ENCODE measurements at places on chromosomes 4 and X.

DNA sequence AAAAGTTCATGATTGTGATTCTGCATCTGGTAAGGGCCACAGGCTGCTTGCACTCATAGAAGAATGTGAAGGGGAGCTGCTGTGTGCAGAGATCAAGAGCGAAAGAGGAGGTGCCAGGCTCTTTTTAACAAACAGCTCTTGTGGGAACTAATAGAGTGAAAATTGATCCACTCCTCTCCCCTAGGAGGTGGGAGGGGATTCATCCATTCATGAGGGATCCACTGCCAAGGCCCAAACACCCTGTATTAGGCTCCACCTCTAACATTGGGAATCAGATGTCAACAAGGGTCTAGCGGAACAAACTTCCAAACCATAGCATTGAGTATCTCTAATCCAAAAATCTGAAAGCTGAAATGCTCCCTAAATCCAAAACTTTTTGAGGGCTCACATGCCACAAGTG, 16.4 kb upstream of the PPID start:
- no peak for DNase-seq

DNA sequence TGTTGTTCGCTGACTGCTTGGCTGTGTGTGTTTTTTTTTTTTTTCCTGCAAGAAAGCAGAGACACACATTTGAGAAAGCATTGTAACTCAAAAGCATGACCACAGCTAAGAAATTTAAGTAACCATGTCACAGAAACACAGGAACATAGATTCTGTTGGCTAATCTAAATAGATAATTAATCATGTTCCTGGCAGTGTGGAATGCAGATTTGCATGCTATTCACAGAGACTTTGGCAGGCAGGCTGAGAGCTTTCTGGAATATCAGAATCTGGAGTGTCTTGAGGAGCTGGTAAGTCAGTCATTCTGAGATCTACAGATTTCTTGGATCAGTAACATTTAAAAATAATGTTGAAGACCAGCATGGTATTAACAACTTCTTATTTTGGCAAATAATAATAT, 33.2 kb upstream of the SMS start:
- DNase-seq, result peak; percentile 64

GRCh38 chr4:147103403-147103946, 157.8 kb upstream of the TTC29 start:
- DNase-seq, result peak; percentile 96

DNA sequence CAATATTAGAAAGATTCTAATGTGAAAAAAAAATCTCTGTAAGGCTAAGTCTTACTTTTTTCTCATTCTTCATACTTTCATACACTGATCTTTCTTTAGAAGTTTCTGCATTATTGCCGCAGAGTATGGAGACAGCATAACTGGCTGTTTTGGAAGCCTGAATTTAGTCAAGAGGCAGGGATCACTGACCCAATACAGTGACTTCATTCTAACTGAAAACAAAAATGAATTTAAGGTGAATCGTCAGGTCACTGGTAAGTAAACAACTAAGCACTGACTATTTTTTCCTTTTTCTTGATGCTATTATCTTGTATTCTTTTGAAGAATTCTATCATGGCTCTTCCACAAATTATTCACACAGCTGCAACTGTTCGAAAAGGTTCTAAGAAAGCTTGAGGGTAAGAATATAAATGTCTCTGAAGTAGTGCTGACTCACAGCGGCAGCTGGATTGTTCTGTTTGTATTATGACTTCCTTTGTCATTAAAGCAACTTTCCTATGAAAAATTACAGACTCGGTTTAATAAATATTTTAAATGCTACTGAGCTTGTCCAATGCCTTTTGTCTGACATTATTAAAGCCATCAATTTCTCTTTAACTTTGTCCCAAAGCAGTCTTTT, 609.3 kb downstream of the FSTL5 start:
- DNase-seq, result peak; percentile 55

DNA sequence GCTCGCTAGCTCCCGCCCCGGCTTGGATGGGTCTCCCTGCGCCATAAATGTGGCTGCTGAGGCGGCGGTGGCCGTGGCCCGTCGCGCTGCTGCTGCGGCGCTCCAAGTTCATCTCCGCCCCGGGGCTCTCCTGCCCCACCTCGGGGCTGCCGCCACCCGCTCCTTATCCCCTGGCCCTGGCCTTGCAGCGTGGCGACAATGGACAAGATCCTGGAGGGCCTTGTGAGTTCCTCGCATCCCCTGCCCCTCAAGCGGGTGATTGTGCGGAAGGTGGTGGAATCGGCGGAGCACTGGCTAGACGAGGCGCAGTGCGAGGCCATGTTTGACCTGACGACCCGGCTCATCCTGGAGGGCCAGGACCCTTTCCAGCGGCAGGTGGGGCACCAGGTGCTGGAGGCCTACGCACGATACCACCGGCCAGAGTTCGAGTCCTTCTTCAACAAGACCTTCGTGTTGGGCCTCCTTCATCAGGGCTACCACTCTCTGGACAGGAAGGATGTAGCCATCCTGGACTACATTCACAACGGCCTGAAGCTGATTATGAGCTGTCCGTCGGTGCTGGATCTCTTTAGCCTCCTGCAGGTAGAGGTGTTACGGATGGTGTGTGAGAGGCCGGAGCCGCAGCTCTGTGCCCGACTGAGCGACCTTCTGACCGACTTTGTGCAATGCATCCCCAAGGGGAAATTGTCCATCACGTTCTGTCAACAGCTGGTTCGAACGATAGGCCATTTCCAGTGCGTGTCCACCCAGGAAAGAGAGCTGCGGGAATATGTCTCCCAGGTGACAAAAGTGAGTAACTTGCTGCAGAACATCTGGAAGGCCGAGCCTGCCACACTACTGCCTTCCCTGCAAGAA, 763 bp downstream of the USP38 start:
- peak; percentile 2 for DNase-seq

DNA sequence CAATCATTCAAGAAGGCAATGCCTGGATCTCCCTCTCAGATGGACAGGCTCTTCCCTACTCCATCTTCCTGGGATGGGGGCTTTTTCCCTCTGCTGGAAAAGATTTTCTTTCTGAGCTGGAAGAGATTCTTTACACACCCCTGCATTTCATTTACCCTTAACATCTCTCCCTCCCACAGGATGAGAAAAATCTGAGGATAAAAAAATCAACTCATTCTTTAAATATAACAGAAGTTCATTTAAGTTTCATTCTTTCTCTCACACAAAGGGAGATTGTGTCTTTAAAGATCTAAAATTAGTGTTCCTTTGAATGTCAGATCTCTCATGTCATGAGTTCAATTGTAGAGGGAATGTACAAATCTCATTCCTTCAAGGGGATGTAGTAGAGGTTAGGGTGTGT, 109.0 kb downstream of the ZNF518B start:
- no peak for DNase-seq

Measured in fibroblast of skin of right biceps (primary cell).